ENCODE measurements at places on chromosomes 13 and 19. TPM values are rescaled to one million over a fixed set of nuclear protein-coding genes. Genes with fewer than 3 reads are reported as not detected.

GRCh38 chr13:26855071-26855470 is 94.5 kb upstream of the GPR12 start:
- no peaks in the 10 kb centered on the region for H3K27me3 ChIP-seq
- H3K27ac ChIP-seq: no peak overlapping the region
- no peaks in the 10 kb centered on the region for H3K4me1 ChIP-seq

- DNase-seq: no peak
- H3K27ac ChIP-seq: no peak overlapping the region
- H3K4me3 ChIP-seq: no peak overlapping the region
- no peaks in the 10 kb centered on the region for H3K27me3 ChIP-seq
- H3K4me1 ChIP-seq: no peaks in the 10 kb centered on the region
Measured at GRCh38 chr13:31625115-31625514, 114.2 kb upstream of the RXFP2 start.

GRCh38 chr19:37994823-37995130 is 87.8 kb downstream of the SIPA1L3 start:
- no peaks in the 10 kb centered on the region for H3K27me3 ChIP-seq
- no peaks in the 10 kb centered on the region for H3K36me3 ChIP-seq
- DNase-seq: no peak
- H3K27ac ChIP-seq: no peak overlapping the region

Gene EDNRB
- total RNA-seq: not detected

DNA sequence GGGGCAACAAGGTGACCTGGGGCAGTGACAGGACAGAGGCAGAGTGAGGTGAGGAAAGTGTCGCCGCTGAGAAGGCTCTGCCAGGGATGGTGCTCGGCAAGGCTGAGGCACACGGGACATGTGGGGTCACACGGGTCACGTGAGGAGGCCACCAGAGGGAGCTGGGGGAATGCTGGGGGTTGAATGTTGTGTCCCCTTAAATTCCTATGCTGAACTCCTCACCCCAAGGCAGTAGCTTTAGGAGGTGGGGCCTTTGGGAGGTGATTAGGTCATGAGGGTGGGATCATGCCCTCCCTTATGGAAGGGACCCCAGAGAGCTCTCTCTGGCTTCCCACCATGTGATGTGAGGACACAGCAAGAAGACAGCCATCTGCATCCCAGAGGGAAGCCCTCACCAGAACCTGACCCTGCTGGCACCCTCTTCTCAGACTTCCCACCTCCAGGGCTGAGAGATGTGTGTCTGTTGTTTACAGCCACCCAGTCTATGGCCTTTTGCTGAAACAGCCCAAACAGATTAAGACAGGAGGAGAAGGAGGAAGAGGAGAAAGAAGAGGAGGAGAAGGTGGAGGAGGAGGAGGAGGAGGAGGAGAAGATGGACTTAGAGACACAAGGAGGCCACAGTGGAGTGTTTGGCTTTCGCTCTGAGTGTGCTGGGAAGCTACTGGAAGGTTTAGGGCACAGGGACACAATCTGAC is 35.4 kb downstream of the RFX2 start:
- no peak overlapping the region for H3K27ac ChIP-seq
- no peaks in the 10 kb centered on the region for H3K27me3 ChIP-seq
- no peak for DNase-seq
- H3K36me3 ChIP-seq: no peaks in the 10 kb centered on the region
- no peak overlapping the region for H3K4me3 ChIP-seq

DNA sequence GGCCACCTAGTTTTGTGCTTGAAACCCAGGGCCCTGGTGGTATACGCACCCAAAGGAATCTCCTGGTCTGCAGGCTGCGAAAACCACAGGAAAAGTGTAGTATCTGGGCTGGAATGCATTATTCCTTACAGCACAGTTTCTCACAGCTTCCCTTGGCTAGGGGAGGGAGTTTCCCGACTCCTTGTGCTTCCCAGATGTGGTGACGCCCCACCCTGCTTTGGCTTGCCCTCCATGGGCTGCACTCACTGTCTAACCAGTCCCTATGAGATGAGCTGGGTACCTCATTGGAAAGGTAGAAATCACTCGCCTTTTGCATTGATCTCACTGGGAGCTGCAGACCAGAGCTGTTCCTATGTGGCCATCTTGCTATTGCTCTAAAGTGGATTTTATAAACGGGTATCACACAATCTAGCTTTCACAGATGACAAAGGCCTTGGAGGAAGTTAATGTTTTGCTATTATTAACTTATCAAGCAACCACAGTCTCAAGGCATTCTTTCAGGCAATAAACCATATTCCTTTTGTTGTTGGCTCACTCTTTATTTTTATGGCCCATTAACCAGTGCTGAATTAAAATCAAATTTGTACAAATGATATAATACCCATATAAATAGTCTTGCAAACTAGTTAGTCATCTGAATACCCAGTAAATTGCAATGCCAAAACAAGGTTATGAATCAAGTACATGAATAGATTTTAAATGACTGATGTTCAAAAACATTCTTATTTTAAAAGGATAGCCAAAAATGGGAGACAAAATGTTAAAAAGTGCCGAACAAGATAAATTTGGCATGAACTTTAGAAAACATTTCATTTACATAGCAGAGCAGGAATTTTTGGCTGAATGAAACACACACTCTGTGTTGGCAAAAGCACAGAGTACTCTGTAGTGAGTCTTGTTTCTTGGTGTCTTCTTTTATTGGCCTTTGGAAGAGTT is 475.4 kb upstream of the ARGLU1 start:
- H3K4me3 ChIP-seq: no peak overlapping the region
- DNase-seq: no peak
- no peaks in the 10 kb centered on the region for H3K27me3 ChIP-seq
- H3K27ac ChIP-seq: no peak overlapping the region

Gene ZNF208
- 0.98 TPM for total RNA-seq

Measured in natural killer cell (primary cell).